Hindlimb muscle (tissue), 1 donor: ENCODE measurements at places on chromosomes 6 and 20. TPM values are rescaled to one million over a fixed set of nuclear protein-coding genes. Genes with fewer than 3 reads are reported as not detected.

GRCh38 chr20:34365765-34366213 lies 2.7 kb downstream of the ITCH start:
- DNase-seq: no peak

DNA sequence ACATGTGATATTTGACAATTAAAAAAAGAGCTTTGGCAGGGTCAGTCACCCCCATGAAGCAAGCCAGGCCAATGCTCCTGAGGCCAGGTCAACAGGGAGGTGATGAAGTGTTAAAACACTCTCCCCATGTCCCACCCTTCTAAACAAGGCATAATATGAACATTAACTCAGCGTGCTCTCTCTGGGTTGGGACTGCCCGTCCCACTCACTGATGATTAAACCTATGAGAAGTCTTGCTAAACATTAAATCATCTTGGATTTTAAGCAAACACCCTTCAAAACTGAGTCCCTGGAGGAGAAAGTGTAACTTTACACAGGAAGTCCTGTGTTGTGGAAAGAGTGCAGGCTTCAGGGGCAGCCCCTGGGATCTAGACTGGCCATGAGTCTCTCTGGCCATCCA lies 558.5 kb downstream of the CD83 start:
- DNase-seq: no peak

DNA sequence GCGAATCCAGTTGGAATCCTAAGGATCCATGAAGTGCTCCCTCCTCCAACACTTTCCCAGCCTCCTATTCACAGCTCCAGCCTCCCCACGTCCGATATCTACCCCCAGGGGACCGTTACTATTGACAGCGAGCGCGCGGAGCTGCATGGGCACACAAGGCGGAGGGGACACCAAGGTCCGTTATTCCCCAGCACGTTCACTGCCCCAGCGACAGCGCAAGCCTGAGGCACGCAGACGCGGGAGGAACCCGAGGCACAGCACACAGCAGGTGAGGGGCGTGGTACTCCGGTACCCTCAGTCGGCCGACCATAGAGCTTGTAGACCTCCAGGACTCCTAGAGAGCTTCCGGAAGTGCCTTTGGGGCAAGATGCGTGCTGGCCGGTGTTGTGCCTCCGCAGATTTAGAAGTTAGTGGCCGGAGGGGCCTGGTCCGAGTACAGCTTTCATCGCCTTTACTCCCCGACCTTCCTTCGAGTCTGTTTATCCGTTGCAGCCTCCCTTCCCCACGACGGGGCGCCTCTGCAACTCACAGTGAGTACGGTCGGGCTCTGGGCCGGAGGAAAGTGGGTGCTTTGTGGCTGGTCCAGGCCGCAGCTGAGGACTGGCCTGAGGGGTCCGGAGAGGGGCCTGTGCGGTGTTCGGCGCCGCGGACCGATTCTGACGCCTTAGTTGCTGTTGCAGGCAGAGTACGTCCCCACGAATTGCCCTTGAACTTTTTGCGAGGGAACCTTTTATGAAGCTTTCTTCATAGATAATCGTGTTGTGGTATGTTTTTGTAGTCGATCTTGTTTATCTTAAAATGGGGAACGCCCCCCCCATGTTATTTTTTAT lies at the start of gene ZKSCAN8:
Gene ZKSCAN8, plus strand, starts transcription at position 384 of the 830 bp plus-strand sequence. CDS start 6,525 bp downstream, outside the sequence.
- DNase-seq: peak; percentile 84

Gene RWDD2A
- polyA plus RNA-seq: 2.8 TPM

DNA sequence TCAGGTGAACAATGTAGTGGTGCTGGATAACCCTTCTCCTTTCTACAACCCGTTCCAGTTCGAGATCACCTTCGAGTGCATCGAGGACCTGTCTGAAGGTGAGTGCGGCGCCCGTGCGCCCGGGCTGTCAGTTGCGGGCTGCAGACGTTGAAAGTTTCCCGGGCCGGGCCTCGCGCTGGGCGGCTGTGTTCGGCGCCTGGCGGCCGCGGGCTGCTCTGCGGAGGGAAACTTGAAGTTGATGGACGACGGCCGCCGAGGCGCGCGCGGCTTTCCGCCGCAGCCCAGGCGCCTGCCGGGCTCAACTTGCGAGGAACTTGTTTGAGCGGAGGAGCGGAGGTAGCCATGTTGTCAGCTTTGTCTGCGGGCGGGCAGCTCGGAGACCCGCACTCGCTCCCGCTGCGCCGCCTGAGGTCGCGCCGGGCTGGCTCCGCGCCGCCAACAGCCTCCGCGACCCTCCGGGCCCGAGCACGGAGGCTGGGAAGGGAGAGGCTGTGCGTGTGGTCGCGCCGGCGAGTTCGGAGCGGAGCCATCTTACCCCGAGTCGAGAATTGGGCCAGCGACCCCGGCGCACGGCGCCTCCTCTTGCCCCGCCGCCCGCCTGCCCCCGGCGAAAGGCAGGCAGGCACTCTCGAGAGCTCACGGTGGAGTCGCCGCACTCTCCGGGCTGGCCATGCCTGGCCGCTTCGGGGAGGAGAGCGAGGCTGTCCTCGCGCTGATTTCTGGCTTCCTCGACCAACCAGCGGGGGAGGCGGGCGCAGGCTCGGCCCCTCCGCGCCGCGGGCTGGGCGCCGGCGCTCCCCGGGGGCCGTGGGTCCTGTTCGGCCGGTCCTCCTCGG lies 691 bp downstream of the ASF1A start:
- peak; percentile 79 for DNase-seq

Gene CST5
- not detected for polyA plus RNA-seq
